ENCODE measurements at places on chromosomes 12 and 14. TPM values are rescaled to one million over a fixed set of nuclear protein-coding genes. Genes with fewer than 3 reads are reported as not detected.

The TESPA1 gene
- total RNA-seq, result not detected

DNA sequence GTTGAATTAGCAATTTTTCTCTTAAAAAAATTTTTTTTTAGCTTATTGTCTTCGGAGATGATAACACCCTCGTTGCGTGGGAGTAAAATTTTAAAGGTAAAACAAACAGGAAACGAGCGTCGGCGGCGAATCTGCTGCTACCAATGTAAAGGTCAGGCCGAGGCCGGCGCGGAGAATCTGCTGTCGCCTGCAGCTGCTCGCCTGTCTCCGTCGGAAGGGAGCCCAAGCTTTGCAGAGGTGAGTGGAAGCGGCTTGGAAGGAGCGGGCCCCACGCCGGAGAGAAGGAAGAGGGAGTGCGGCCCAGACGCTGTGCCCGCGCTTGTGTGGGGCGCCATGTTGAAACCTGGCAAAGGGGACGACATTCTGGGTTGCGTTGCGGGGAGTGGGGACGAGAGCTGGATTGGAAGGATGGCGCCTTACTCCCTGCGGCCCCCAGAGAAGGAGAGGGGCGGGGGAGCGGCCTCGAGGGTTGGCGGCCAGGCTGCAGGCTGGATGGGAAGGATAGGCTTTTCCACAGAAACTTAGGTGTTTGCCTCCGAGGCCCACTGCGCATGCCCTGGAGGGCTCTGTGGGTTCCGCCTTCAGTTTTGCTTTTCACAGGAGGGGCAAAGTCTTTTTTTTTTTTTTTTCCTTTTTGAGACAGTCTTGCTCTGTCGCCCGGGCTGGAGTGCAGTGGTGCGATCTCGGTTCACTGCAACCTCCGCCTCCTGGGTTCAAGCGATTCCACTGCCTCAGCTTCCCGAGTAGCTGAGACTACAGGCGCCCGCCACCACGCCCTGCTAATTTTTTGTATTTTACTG, at the start of gene SNRNP35:
Gene SNRNP35, plus strand, starts transcription at position 160 of the 800 bp plus-strand sequence. CDS start 7,402 bp downstream, outside the sequence.
- DNase-seq, result peak; percentile 90

DNA sequence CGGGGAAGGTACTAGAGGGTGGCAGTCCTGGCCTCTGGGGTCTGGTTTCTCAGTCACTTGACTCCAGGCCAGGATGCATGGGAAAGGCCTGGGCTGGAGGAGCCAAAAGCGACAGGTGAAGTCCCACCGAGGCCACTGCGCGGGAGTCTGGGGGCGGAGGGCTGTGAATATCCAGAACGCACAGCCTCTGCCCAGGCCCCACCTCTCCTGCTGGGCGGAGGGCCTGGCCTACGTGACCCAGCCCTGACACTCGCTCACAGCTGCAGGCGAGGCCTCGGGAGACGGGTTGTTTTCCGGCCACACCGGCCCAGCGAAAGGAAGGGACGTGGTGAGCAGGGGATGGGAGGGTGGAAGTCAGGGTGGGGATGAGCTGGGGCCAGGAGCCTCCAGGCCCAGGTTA, 91.2 kb downstream of the RFLNA start:
- peak; percentile 43 for DNase-seq

DNA sequence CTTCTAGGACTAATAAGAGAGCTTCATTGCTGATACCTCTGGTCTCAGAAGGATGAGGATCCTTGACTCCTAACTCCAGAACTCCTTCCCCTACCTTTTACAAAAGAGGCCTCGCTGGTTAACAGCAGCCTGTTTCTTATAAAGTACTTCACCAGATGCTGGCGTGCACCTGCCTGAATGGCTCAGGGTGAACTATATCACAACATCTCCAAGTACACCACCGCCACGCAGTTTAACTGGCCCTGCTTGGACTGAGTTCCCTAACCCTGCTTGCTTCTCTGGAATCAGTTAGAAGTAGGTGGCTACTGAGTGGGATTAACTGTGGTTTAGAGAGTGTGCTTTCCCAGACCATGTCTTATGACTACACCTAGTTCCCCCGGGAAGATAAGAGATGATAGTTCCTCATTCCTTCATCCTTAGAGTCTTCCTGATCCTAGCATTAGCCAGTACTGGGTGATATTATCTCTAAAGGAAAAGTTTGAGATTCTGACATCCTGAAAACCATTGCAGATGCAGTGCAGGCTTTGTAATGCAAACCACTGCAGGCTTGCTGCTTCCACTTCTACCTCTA, 3.0 kb downstream of the FOXJ2 start:
- no peak for DNase-seq

The USP44 gene
- total RNA-seq, result 1.8 TPM

The ALX1 gene
- 1.2 TPM for total RNA-seq

- DNase-seq, result peak; percentile 46
Observed at GRCh38 chr14:66087231-66087630, 398.9 kb upstream of the CCDC196 start.

- peak; percentile 60 for DNase-seq
Observed at GRCh38 chr12:31874961-31875608, 84.1 kb upstream of the RESF1 start.

The FAR2 gene
- 22.5 TPM for total RNA-seq

The PUS1 gene
- 9.3 TPM for total RNA-seq

DNA sequence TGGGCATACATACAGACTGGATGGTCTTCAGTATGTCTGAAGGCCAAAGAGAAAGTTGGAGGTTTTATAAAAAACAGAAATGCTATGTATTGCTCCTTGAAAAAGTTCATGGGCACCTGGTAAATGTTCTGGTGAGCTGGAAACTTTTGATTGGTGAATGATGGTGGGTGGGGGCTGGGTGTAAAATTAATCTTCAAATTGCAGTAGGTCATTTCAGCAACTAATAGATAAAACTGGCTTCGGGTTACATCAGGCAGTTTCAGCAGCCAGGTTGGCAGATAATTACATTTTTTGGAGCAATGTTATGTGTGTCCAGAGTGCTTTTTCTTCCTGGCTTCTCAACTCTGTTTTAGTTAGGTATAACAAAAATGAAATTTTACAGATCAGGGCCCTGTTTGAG, 35.3 kb downstream of the SDR9C7 start:
- DNase-seq, result peak; percentile 21

DNA sequence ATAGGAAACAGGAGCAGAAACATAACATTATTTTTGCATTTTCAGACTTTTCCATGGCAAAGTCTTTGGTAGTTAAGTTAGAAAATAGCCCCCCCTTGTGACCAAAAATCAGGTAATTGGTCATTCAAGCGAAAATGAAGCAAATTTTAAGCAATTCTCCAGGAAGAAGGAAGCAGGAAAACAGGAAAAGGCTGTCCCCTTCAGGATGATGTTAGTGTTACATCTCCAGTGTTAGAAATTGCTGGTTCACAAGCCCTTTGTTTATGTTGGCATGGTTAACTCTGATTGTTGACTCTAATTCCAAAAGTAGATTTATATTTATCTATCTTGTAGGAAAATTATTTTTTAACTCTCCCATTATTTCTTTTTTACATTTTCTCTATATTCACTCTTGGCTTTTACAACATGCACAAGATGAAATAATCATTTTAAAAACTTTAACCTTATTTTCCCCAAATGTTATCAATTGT, 18.8 kb upstream of the GAS2L3 start:
- DNase-seq, result peak; percentile 94

The CCDC197 gene
- total RNA-seq, result not detected

The SYT1 gene
- 43.3 TPM for total RNA-seq

DNA sequence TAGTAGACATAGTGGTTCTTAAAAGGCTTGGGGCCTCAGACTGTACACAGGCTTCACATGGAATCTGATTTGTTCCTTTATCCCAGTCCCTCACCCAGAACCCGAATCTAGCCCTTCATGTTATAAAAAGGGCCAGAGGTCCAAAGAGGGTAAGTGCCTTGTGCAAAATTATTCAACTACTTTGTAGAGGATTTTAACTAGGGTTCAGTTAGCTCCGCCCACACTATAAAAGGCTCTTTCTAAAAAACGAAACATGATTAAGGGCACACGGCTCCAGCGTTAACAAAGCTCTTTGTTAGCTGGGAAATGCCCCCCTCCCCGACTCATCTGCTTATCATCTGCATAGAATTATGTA, 3.2 kb upstream of the SOCS2 start:
- no peak for DNase-seq

DNA sequence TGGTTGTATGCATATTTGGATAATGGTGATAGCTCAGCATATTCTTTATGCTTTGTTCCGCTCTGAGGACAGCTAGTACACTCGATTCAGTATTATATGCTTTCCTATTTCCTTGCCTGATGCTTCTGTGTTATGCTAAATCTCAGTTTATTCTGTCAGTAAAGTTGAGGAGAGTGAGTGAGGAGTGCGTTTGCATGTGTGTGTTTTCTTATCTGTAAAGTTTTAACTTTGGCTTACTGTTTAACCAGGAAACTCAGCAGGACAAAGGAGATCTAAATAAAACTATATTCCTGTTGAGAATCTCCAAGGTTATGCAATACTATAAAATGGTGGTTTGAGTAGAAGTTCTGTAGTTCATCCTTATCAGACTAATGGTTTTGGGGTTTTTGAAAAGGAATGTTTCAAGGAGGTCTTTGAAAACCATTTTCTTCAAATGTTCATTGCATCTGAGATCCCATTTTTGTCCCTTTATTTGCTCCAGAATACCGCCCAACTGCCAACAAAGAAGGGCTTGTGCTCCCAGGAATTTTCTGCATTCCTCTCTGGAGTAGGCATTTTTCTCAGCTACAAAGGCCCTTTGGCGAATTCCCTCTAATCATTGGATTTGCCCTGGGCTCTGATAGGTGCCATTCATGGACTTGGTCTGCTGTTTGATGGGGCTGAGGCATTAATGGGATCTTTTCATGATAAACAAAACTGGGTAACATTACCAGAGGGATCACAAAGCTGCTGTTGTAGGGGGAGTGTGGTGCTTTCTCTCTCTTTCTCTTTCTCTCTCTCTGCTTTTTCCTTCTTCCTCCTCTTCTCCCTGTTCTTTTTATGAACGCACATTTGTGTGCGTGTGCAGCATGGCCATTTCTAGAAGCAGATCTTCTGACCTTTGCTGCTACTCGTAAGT, 71.7 kb downstream of the HMGA2 start:
- peak; percentile 51 for DNase-seq

The GUCY2C gene
- not detected for total RNA-seq

The SPTLC2 gene
- total RNA-seq, result 60.0 TPM

GRCh38 chr12:7210642-7211151, 21.2 kb downstream of the PEX5 start:
- DNase-seq, result no peak

DNA sequence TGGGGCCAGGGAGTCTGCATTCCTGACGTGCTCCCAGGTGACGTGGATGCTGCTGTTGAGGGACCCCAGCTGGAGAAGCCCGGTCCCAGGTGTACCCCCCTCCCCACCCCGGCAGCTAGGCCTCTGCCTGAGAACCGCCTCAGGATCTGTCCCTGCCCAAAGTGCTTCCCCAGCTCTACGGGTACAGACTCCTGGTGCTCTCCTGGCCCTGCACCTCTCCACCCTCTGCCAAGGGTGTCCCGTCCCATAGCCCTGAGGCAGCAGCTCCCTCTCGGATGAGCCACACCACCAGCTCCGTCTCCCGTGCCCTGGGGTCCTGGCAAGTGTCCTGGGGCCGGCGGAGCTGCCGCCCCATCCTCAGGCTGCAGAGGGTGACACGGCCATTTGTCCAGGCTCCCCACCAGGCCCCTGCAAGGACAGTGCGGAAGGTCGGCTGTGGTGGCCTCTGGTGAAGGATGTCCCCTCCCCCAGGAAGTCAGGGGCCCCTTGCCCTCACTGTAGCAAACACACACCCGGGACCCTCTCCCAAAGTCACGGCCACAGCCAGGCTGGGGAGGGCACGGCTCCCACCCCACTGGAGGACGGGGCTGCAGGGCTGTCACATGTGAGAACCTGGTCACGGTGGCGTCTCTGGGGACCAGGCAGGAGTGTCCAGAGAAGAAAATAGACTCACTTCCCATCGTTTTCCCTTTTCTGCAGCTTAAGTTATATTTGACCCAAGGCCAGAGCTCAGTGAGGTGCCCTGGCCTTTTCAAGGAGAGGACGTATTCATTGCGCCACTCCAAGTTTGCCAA, 74.4 kb upstream of the FBRSL1 start:
- no peak for DNase-seq

The RNF212B gene
- not detected for total RNA-seq

DNA sequence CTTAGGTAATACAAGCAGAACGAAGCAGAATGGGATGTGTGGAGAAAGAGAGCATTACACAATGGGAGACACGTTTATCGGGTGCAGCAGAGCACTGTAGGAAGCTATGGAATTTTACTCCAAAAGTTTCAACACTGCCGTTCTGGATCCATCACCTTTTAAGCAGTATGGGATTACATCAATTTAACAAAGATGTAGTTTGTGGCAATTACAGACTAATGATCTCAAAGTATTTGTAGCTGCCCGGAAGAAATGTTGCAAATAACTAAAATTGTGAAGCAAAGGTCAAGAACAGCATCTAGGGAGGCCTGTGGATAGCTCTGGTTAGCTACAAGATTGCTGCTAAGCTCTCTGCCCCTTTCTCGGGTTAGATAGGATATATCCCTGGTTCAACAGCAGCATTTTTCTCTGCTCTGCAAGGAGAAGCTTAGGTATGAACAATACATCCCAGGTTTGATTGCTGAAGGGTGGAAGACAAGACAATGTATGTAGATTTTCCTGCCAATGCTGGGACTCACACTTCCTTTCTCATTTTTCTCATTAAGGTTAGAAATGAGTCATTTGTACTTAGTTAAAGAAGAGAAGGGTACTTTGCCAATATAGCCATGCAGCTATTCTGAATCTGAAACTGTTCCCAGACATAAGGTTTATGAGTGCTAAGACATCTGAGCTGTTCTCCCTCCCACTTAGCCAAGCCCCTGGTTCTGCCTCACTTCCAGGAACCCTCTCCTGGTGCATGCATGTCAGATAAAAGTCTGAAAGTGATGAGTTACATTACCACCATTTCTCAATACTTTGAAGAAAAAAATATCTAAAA, 75.0 kb upstream of the HIF1A start:
- DNase-seq, result peak; percentile 99

The RD3L gene
- not detected for total RNA-seq

The AMN gene
- total RNA-seq, result not detected

- peak; percentile 9 for DNase-seq
Observed at GRCh38 chr12:81797100-81797499, 38.0 kb upstream of the PPFIA2 start.

The TMTC2 gene
- 83.6 TPM for total RNA-seq

The MSI1 gene
- not detected for total RNA-seq

DNA sequence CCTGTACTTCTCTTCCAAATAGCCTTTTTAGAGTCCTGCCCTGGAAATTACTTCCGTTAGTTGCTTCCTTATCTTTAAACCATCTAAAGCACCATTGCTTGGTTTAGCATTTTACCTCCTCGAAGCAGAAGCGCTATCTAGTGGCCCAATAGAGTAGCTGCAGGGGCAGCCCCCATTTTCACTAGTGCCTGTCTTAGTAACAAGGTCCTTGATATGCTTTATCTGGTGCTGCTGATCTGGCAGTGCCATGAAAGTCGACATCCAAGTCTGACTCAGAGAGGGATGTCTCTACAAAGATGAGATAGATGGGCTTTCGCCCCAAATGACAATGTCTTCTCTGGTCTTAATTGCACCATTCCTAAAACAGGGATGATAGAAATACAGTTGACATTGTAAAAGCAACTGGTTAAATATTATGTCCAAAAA, 25.0 kb upstream of the CIT start:
- peak; percentile 76 for DNase-seq

DNA sequence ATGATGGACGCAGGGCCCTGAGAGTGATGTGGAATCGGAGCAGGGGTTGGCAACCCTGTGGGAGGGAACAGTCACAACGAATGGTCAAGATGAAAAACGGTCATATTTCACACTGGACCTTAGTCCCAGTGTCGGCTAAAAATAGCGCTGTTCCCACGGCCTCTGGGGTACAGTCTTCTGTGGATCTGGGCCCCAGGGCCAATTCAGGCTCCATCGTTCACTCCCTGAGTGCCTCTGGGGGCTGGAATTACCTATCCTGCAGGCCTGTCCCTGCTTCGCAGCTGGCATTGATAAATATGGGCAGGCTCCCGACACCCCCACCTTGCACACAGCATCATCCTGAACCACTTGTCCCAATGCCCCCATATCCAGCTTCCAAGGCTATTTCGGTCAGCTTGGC, 18.6 kb downstream of the GSC start:
- DNase-seq, result no peak

Measured in fibroblast of the aortic adventitia (primary cell).